ENCODE measurements at places on chromosomes 11 and 22. TPM values are rescaled to one million over a fixed set of nuclear protein-coding genes. Genes with fewer than 3 reads are reported as not detected.

OR56A1 gene
- total RNA-seq: not detected

LRRC4C gene
- not detected for total RNA-seq

GRCh38 chr22:38504731-38505540, 1.2 kb downstream of the DDX17 start:
- DNase-seq: peak; percentile 68
- H3K4me1 ChIP-seq: peaks cover 55% of the 10 kb centered on the region
- peak overlapping the region; percentile 98 for H3K27ac ChIP-seq
- no peaks in the 10 kb centered on the region for H3K27me3 ChIP-seq
- peaks cover 60% of the 10 kb centered on the region for H3K36me3 ChIP-seq
- H3K4me3 ChIP-seq: peak overlapping the region; percentile 83

GRCh38 chr11:32466279-32466915, 31.1 kb upstream of the WT1 start:
- H3K27ac ChIP-seq: no peak overlapping the region
- H3K36me3 ChIP-seq: no peaks in the 10 kb centered on the region
- H3K4me1 ChIP-seq: no peaks in the 10 kb centered on the region
- no peak for DNase-seq
- no peak overlapping the region for H3K4me3 ChIP-seq

DNA sequence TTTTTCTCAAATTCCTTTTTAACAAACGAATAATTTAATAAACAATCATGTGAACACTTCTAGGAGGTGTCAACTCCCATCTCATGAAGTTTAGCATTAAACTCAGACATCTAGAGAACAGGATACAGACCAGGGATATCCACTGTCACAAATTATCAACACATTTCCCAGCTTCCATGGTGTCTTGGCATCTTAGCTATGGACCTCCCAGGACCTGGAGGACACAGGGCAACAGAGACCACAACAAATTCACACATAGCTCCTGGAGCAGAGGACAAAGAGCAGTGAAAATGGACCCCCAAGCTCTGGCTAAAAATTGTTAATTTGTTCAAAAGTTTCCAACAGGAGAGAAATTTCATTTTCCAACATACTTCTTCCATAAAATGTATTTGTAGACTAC, 102.2 kb downstream of the SGSM3 start:
- DNase-seq: no peak
- peaks cover 3% of the 10 kb centered on the region for H3K36me3 ChIP-seq
- H3K27me3 ChIP-seq: no peaks in the 10 kb centered on the region

DNA sequence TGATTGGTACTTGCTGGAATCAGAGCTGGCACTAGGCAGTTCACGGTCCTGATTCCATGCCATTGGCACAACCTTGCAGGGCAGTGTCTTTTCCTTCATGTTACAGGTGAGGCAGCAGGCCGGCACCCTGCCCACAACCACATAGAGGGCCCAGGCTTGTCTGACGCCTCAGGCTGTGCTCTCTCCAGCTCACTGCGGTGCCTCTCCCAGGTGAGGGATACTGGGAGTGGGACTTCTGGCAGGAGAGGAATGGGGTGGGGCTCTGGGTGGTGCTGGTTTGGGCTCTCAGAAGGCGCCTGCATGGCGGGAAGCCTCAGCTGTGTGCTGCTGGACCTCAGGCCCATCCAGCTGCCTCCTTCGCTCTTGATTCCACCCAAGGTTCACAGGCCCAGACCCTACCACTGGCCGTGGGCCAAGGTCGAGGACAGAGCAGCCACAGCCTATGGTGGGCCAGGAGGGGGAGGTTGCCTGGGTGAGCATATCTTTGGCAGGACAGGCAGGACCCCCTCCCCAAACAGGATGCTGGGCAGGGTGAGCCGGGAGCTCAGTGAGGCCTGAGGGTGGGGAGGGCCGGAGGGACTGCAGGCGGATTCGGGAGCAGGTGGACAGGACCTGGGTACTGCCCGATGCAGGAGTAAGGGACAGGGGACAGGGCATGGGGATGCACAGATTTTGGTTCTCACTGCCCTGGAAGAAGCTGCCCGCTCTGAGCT, 7.0 kb upstream of the MPPED1 start:
- H3K36me3 ChIP-seq: no peaks in the 10 kb centered on the region
- no peaks in the 10 kb centered on the region for H3K4me1 ChIP-seq
- no peak overlapping the region for H3K27ac ChIP-seq
- no peak overlapping the region for H3K4me3 ChIP-seq

DNA sequence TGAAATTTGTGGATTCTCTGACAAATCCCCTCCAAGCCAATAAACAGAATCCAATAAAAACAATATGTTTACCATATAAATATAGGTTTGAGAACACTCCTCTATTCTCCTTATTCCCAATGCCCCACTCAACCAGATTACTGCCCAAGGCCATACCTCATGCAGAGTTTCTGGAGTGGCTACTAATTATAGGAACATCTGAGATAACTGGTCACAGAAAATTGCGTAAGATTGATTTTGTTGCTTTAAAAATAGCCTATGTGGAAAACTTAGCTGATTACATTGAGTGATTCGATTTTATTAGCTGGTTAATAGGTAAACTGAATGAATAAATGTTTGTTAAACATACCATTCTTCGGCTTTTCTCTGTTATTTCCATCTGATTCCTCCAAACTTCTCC, 48.0 kb downstream of the ME3 start:
- H3K36me3 ChIP-seq: no peaks in the 10 kb centered on the region
- no peaks in the 10 kb centered on the region for H3K4me1 ChIP-seq
- no peak overlapping the region for H3K4me3 ChIP-seq
- no peak overlapping the region for H3K27ac ChIP-seq
- H3K27me3 ChIP-seq: peaks cover 11% of the 10 kb centered on the region

- no peaks in the 10 kb centered on the region for H3K27me3 ChIP-seq
- no peak overlapping the region for H3K27ac ChIP-seq
- H3K4me1 ChIP-seq: peaks cover 38% of the 10 kb centered on the region
- peaks cover 64% of the 10 kb centered on the region for H3K36me3 ChIP-seq
- H3K4me3 ChIP-seq: no peak overlapping the region
These were observed 7.0 kb downstream of the MAP3K11 start for GRCh38 chr11:65606876-65607613.

GRCh38 chr11:39288011-39288410, 2171.4 kb downstream of the LRRC4C start:
- H3K36me3 ChIP-seq: no peaks in the 10 kb centered on the region
- DNase-seq: no peak
- no peaks in the 10 kb centered on the region for H3K27me3 ChIP-seq
- H3K4me3 ChIP-seq: no peak overlapping the region
- no peak overlapping the region for H3K27ac ChIP-seq

Measured in activated CD4-positive, alpha-beta memory T cell treated with anti-CD3 and anti-CD28 coated beads, Interleukin-2, amount 10 ng/mL, durations not matched to agents 7 days and 5 days (primary cell).